Activated naive CD4-positive, alpha-beta T cell (primary cell): ENCODE measurements at places on chromosomes 3 and 15.

DNA sequence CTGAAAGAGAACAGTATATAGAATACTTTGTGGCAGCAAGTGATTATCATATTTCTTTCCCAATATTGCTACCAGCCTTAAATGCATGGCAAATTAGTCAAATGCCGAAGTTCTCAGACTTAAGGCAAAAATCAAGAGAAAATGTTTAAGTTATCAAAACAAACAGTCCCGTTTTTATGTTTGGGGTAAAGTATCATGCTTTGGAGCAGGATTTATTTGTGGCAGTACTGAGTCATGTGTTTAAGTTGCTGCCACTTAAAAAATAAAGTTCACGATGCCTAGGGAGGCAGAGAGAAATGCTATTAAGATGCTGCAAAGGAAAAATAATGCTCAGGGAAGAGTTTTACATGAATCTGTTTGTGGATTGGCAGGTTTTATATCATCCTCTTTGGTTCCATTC is 417.4 kb upstream of the MDFIC2 start:
- no peak for DNase-seq

DNA sequence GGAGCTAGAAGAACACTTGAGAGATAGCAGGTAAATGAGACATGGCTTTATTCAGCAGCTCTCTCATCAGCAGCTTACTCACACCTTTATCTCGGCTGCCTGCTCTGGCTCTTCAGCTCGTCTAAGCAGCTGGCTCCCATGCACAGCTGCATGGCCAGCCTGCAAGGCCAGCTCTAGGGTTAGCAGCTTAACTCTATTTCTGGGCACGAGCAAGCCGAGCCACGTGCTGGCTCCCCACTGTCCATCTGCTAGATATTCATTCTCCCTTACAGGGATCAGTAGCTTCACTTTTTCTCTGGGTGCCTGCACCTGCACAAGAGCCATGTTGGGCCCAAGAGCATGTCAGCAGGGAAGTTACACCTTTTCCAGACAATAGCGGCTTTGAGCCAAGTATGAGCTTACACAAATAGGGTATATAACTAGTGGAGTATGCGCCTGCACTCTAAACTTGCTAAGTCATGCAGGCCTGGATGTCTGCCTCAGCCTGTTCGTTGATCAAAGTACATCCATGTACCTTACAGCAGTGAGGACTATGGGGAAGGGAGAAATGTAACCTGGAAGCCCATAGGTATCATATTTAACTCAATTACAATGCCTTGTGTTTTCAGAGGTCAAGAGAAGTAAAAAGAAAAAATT is 174.9 kb upstream of the SNTN start:
- DNase-seq: no peak

- no peak for DNase-seq
These were observed 631 bp downstream of the CYP1A1 start for GRCh38 chr15:74724570-74725224.

- DNase-seq: no peak
These were observed 290.2 kb downstream of the SHQ1 start for GRCh38 chr3:72558001-72558400.

GRCh38 chr3:178584722-178585380 is 48.6 kb downstream of the KCNMB2 start:
- no peak for DNase-seq

DNA sequence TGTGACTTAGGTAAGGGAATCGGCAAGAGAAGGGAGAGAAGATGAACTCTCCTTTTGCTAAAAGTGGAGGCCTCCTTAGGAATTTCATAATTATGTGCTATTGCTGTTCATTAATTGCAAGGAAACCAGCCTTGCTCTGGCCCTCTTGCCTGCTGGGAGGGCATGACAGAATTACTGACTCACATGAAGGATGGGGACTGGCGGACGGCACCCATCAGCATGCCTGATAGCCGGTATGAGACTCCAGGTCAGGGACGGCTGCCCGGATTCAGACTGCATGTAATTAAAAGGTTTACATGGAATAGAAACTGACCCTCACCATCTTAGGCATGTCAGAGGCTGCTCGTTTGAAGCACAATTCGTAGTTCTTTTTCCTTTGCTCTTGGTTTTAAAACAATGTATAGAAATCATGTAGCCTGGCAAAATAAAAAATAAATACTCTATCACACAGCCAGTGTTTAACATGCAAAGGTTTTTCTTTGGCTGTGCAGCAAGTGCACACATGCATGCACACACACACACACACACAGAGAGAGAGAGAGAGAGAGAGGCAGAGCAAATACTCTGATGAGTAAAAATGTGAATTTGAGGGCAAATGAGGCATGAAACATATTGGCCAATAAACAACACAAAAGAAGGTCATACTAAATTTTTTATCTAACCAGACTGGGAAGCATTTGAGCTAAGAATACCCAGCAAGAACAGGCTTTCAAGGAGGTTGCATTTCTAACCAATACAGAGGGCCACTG is 82.7 kb downstream of the FOXB1 start:
- no peak for DNase-seq

DNA sequence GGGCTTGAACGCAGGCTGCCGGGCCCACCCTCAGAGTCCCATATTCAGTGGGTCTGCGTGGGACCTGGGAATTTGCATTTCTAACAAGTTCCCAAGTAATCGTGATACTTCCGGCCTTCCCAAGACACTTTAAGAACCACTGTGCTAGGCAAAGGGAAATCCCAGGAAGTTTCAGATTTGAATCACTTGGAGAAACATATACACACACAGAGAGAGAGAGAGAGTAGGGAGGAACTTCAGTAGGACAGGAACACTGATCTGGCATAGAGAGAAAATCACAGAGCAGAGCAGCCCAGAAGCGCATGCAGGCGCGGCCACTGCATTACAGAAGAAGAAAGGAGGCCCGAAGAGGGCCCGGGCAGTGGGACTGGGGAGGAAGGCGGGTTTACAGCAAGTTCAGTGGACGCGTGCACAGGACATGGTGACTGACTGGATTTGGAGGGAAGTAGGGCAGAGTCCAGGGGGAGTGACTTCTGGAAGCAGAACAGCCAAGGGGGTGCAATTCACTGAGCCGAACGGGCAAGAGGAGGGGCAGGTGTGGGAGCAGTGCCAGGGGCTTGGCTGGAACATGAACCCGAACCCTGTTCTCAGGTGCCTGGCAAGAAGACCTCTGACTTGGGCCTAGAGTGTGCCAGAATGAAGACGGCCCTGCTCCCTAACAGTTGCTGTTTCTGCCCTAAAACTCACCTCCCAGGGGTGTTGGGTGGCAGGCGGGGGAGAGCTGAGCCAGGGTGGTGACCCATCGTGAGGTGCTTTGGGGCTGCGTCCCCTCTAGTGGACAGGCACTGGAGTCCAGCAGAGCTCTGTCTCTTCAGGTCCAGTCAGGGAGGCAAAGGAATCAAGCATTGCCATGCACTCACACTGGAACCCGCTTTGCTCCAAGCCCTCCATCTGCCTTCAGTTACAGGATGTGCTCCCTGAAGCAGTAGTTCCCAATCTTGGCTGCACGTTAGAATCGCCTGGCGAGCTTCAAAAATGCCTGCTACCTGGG is 101.3 kb upstream of the HES1 start:
- DNase-seq: no peak

DNA sequence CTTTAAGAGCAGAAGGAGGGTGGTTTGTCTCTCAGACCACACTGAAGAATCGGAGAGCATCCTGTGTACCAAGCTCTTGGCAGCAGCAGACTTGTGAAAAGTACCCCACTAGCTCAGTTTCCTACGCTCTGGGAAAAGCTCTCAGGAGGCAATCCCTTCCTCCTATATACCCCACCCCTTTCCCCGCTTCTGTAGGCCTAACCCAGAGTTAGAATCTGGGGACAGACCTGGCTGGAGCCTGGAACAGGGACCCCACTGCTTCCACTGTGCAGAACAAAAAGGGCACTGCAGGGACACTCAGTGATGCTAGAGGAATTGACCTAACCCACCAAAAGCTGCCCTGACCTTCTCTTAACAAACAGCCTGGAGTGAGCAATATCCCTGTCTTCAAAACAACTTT is 70.0 kb upstream of the CCDC39 start:
- no peak for DNase-seq

GRCh38 chr3:122414391-122414790 is 1.5 kb downstream of the WDR5B start:
- no peak for DNase-seq

DNA sequence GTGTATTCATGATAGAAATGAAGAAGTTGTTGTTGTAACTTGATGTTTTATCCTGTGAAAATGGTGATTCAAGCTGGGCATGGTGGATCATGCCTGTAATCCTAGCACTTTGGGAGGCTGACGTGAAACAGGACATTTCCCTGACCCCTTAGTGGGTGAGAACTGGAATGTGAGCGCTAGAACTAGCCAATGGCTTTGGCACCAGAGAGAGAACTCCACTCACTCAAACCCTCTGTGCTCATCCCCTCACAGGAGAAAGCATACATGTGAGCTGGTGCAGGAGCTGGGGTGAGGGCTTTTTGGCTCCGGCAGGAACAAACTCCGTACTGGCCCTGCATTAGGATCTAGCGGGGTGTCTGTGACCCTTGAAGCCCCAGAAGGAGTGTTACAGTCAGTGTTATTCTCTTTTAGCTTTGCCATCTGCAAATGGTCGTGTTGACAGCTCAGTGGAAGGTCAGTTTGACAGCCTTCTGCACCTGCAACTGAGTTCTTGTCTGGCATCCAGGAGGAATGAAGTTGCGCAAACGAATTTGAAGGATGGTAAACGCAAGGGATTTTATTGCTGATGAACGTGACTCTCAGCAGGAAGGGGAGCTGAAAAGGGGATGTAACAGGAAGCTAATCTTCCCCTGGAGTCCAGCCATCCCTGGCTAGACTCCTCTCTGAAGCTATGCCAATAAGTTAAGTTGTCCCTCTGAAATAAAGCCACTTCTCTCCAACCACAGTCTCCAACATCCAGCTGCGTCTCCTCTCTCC is 1016.6 kb upstream of the CADM2 start:
- no peak for DNase-seq

DNA sequence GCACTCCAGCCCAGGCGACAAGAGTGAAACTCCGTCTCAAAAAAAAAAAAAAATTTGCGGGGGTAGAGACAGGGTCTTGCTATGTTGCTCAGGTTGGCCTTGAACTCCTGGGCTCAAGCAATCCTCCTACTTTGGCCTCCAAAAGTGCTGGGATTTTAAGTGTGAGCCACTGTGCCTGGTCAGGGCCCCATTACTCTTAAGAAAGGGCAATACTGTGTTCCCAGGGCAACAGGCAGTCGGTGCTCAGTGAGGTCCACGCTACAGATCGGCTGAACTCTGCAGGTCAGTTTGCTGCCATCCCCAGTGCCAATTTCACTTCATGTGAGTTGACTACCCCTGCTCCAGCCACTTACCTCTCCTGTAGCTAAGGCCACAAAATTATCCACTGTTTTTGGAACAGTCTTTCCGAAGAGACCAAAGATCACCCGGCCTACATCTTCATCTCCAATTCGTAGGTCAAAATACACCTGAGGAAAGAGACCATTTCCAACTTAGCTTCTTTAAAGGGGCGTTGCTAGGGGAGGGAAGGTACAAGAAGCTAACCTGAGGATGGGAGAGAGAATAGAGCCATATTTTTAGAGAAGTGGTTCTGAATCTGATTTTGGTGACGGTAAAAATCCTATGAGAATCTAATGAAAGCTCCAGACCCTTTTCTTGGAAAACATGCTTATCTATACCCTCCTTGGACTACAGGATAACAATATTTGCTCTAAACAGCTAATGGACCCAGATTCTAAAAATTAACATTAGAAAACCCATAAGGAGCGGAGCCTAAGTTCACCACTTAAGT is 939 bp downstream of the PPIB start:
- no peak for DNase-seq

GRCh38 chr15:57196865-57197264 is 179.4 kb upstream of the CGNL1 start:
- DNase-seq: no peak

DNA sequence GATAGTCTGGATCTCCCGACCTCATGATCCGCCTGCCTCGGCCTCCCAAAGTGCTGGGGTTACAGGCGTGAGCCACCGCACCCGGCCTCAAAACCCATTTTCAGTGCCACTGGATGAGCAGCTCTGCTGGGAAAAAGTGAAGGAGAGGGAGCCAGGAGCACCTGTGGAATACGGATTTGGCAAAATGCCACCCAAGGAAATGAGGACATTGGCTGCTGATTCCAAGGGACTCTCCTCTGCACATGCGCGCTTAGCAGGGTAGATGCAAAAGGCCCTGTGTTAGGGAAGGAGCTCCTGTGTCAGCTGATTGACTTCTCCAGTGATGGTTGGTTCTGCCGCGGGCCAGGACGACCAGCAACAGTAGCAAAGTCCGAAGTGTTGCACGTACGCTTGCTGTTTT is 43.4 kb upstream of the IGF1R start:
- DNase-seq: no peak

DNA sequence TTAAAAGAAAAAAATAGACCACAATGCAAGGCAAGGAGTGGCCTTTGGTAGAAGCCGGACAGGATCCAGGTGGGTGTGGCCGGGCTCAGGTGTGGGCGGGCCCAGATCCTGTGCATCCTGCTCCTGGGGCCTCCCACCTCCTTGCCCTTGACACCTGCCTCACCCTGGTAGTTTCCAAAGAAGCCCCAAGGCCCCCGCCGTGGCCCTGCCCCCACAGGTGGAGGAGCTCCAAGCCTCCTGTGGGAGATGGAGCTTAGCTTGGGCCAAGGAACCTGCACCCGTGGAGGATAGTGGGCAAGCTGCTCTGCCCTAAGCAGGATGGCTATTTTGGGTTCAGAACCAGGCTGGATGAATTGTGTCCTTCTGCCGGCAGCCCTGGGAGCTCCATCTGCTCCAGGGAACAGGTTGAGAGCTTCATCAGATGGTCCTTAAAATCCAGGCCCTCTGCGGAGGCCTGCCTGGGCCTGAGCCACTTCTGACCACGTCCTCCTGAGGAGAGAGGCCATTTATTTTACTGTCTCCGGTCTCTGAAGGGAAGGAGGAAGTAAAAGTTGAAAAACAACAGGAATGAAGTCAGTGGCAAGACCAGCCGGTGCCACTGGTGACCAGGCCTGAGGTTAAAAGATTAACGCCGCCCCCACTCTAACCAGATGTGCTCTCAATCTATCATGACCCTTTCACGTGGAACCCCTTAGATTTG is 53.9 kb upstream of the KLF13 start:
- no peak for DNase-seq

- no peak for DNase-seq
These were observed 1.4 kb upstream of the APBA2 start for GRCh38 chr15:28884151-28884940.

DNA sequence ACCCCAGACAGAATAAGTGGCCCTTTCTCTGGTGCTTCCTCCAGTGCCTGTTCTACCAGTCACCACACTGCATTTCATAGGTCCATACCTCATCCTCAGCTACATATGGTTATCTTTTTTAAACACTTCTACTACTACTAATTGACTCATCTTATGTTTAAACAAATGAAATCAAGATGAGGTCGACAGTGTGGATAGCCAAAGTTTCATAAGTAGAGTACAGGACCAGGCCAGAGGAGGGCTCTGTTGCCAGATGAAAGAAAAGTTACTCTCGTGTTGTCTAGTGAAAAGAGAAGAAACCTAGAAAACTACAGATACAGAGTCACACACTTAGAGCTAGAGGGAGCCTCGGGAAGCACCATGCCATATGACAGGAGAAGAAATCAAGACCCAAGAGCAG is 296.1 kb downstream of the VPS13C start:
- no peak for DNase-seq
